Gastrocnemius medialis (tissue), 4 donors: ENCODE measurements at places on chromosomes 11 and 22.

DNA sequence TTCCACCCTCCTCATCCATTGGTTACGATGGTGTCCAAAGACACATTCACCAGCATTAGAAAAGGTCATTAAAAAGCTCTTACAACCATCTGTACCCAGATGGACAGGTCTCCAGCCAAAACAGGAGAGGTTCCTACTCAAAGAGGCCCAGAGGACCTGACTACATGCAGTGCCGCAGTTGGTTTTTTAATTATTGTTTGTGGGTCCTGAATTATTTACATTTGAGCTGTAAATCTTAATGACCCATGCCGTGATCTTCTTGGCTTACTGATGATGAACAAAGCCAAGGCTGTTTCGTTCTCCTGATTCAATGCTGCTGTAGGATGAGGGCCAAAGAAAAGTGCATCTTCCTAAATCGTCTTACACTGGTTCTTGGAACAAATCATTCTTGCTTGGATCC is 83.7 kb downstream of the CADM1 start:
- DNase-seq = no peak

GRCh38 chr11:44611687-44612434 is 46.4 kb downstream of the CD82 start:
- DNase-seq = no peak

DNA sequence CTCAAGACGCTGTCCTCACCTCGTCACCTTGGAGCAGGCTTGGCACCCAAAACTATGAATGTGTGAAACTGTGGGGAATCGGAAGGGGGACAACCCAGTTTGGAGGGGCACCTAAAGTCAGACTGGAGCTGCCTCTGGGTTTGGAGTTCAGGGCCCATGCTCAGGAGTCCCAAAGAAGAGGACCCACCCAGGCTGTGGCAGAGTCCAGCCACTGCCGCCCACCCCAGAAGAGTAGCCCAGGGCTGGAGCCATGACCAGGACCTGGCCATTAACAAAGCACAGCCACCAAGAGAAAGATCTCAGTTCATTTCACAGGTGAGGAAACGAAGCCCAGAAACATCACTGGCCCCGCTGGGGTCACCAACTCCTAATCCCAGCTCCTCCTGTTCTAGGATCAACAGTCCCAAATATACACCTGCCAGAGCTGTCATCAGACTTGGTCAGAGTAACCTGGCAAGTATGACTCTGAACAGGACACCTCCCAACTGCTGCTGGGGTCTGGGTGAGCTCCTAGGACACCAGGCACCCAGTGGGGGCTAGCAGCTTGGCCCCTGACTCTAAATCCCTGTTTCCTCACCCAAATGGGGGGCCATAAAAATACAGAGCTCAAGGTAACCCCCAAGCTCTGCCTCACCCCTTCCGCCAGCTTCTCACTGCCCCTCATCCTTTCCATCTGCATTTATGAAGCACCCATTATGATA is 2.7 kb downstream of the RAB3IL1 start:
- peak; percentile 0 for DNase-seq

- DNase-seq = peak; percentile 33
Observed at GRCh38 chr11:2526808-2527381, 82.1 kb downstream of the KCNQ1 start.

DNA sequence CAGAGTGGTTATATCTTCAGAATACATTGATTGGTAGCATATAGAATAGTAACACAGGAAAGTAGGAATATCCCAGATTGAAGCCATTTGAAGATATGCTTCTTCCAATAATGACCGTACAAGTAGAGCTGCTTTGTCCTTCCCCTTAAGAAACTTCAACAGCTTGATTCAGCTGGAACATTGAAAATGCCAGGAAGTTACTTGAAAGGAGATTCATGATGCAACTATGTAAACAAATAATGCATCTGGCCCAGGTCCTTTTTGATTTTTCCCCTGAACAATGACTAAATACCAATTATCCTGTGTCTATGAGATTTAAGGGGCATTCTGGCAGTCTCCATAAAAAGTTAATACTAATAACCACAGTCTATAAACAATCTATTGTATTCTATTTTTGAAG is 3.0 kb downstream of the DKK3 start:
- DNase-seq = no peak

DNA sequence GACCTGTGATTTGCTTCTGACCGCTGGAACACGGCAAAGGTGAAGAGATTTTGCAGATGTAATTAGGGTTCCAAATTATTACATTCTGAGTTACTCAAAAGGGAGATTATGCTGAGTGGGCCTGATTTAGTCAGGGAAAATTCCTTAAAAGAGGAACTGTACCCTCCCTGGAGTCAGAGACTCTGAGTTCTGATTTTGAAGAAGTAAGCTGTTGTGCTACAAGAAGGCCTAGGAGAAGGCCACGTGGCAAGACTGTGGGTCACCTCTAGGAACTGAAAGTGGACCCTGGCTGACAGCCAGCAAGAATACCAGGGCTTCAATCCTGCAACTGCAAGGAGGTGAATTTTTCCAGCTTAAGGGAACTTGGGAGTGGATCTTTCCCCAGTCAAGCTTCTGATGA is 45.3 kb downstream of the CHRDL2 start:
- DNase-seq = no peak

DNA sequence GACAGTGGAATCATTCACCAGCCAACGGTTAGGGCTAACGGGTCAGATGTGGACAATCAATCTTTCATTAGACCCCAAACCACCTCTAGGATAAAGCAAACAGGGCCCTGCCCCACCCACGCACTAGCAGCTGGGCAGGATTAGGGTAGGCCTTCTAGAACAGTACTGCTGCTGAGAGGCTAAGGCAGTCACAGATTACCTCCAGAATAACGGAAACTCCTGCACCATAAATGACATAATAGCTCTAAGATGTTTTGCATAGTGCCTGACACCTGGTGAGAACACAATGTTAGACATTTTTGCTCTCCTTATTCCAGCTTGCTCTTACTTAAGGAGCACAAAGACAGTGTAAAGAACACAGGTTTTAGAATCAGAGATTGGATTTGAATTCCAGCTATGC is 1.8 kb downstream of the SYTL2 start:
- DNase-seq = no peak

DNA sequence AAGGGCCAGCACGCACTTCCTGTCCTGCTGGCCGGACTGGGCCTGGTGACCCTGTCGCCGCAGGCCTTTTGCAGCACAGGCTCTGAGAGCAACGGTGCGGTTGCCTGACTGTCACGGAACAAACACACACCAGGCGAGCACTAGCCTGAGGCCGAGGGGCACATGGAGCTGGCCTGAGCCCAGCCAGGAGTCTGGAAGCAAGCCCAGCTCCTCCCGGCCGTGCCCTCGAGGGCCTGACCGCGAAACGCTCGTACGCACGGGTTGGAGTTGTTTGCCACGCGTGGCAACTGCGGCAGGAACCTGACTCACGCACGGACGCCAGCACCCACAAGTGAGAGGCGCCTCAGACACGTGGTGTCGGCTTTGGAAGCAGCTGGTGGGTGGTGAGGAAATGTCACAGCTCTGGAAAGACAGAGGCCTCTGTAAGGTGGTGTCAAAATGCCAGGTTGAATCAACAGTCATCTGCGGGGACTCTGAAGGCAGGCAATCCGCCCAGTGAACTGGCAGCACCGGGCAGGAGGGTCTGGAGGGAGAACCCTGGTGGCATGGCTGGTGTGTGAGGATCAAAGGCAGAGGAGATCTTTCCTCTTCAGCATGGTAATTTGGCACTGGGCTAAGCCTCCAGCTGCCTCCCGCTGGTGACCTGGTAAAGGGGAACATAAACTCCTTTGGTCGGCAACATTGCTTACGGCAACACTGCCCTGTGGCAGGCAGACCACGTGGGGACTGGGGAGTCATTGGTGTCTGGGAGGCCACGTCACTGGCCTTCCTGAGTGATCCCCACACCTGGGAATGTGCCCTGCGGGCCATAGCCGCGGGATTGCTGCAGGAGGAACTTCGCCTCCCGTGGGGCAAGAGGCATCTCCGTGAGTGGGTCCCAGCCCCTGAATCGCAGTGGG is 15.3 kb upstream of the IL17REL start:
- no peak for DNase-seq

- no peak for DNase-seq
Observed at GRCh38 chr11:123018702-123019101, 37.1 kb upstream of the BSX start.

DNA sequence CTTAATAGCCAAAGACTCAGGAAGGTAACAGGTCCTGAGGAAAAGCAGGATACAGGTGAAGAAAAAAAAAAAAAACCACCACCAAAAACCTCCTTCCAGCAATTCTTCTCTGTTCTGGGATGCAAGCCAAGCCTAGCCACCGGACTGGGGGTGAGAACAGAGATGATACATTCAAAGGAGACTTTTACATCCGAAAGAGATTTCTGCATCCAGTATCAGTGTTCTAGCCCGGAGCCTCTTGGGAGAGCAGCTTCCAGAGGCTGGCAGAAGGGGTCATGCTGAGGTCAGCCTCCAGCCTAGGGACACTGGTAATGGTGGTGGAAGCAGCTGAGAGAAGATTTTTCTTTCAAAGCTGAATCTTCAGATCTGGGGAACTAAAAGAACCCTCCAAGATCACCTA is 76.2 kb downstream of the KCNC1 start:
- no peak for DNase-seq

DNA sequence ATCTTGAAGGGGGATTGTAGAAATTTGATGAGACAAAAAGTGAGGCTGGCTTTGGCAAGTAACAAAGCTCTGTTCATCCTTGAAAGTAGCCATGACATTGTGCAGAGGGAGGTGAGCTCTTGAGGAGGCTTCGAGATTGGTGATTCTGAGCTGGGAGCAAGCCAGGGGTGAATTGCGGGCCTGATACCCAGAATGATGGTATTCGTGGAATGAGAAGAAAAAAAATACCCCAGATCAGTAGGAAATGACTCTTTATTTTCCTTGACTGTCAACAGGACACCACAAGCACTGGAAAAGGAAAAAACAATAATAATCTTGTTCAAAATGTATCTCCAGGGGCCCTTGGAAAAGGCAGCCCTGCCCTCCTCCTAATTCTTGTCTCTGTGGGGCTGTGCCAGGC is 62.7 kb downstream of the TSPAN18 start:
- DNase-seq = no peak

GRCh38 chr11:74138572-74138971 is 32.2 kb downstream of the C2CD3 start:
- DNase-seq = peak; percentile 39

DNA sequence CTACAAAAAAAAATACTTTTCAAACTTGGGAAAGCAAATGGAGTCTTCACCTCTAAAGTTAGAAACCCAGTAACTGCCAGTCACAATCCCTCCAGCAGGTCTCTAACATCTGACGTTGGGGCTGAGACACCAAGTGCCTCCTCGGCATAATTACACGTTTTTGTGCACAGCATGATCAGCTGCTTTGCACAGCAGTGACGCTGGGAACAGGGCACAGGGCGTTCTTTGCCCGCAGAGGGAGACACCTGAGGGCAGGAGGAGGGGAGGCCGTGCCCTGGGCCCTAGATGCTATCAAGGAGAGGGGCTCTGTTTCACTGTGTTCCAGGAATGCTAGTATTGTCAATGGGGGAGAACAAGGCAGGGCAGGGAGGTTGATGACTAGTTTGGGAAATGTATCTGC is 120.1 kb downstream of the PARVA start:
- no peak for DNase-seq

DNA sequence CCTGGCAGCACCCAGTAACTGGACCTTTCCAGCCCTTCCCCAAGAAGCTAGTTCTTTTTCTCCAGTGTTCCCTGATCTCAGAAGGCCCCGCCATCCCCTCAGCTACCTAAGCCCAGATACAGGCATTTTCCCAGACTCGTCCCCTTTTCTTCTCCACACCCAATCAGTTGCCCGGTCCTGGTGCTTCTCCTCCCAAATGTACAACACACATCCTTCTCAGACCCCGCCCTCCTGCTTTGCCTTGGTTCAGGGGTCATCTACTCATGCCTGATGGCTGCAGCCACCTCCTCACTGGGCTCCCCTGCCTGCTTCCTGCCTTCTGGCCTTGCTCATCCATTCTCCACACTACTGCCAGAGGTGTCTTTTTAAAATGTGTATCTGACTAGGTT is 6.5 kb downstream of the TKFC start:
- DNase-seq = no peak

- DNase-seq = peak; percentile 74
Observed at GRCh38 chr22:19109198-19110063, 12.8 kb downstream of the DGCR2 start.

DNA sequence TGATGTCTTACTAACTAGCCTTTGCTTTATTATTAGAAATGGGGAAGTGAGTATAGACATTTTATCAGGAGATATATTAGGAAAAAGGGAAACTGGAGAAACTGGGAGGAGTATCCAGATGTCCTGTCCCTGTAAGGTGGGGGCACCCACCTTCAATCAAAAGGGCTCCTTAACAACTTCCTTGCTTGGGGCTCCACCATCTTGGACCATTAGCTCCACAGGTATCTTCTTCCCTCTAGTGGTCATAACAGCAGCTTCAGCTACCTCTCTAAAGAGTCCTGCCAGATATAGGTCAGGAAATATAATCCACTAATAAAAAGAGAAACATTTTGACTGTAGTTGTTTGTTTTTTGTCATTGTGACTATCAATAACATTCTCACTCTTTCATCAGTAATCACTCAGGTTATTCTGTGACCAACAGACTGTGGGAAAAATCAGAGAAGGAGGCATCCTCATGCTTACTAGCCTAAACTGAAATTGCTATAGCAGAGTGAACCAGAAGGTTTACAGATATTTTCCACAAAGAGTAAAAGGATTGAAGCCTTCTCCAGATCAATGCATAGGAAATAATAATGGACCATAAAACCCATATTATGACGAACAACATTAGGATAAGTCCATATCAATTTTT is 10.4 kb downstream of the OR51B4 start:
- no peak for DNase-seq

DNA sequence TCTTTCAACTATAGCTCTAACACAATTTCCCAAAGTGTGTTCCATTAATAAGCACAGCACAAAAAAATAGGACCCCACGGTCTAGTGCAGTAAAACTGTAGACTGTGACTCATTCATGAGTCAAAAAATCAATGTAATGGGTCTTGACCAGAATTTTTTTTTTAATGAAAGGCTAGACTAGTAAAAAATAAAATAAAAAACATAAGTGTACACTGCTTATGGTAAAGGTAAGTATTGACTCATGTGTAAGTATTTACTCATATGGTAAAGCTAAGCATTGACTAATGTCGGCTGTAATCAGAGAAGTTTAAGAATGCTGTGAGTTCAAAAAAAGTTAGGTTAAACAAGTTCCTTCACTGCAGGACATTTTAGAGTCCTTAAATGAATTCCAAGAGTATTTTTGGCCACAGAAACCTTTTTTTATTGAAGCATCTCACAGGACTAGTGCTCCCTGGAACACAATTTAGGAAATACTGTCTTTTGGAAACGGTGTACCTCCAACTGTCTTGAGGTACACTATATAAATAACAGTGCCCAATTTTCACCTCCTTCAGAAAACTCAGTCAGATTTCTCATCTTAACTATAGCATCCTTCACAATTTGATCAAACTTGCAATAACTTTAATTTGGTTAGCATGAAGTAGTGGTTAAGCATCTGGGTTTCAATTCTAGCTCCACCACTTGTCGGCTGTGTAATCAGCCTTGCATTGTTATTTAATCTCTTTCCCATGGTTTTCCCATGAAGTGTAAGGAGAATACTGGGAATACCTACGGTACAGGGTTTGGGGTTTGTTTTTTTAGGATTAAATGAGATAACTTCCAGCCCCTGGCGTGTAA is 2.1 kb downstream of the CCDC73 start:
- DNase-seq = no peak

- DNase-seq = no peak
Observed at GRCh38 chr11:19725379-19726079, 12.9 kb downstream of the NAV2 start.
